Renal pelvis (tissue), 12 donors: ENCODE measurements at places on chromosomes 4 and X. TPM values are rescaled to one million over a fixed set of nuclear protein-coding genes. Genes with fewer than 3 reads are reported as not detected.

TLR10 gene
- polyA plus RNA-seq: 0.58 TPM

- DNase-seq: no peak
Measured at GRCh38 chrX:38006291-38006690, at the start of gene SYTL5. Gene SYTL5 (plus strand): TSS chrX:38006553. CDS start chrX:38033890, 27,337 bp downstream.

DNA sequence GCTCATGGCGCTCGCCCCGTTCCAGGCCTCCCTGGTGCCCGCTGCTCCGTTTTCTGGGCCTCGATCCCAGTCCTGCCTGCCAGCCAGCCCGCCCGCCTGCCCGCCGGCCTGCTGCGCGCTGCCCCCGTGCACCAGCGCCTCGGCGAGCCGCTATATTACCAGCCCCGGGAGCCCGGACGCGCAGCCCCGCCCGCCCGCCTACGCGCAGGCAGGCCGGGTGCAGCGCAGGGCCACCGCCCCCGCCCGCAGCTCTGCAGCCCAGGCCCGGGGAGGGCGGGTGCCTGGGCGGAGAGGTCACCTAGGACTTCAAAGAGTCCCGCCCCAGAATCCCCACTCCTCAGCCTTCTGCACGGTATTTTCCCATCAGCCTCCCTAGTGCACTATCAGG lies at the start of gene MAOB:
MAOB (minus strand) TSS at position 157 of the 388 bp plus-strand sequence; CDS start at position 6, 151 bp downstream.
- no peak for DNase-seq

DNA sequence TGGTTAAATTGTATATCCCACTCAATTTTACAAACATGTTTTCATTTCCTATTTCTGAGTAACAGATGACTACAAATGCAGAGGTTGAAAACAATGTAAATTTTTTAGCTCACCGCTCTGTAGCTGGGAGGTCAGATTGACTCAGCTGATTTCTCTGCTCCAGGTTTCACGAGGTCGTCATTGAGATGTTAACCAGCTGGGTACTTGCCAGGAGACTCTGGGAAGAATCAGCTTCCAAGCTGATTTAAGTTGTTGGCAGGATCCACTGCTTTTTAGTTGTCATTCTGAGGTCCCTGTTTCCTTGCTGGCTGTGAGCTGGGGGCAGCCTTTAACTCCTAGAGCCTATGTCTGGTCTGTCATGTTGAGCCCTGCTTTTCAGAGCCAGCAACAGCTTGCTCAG lies 864.3 kb upstream of the AGA start:
- no peak for DNase-seq

DNA sequence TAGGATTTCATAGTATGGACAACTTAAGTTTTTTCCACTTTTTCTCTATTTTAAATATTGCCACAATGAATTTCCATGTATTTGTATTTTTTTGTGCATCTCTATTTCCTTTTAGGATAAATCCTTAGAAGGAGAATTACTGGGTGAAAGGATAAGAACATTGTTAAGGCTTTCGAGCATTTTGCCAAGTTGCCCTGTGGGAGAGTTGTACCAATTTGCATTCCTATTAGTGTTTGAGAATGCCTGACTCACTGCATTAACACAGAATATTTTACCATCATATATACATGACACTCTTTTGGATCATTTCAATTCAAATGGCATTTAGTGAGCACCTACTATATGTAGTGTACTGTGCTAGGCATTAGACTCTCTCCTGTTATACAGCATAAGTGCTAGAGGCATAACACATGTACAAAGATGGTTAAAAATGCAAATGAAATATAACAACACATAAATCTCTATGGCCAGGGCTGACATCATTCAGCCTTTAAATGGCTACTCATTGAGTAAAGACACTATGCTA lies 57.0 kb downstream of the PLAC1 start:
- no peak for DNase-seq

DNA sequence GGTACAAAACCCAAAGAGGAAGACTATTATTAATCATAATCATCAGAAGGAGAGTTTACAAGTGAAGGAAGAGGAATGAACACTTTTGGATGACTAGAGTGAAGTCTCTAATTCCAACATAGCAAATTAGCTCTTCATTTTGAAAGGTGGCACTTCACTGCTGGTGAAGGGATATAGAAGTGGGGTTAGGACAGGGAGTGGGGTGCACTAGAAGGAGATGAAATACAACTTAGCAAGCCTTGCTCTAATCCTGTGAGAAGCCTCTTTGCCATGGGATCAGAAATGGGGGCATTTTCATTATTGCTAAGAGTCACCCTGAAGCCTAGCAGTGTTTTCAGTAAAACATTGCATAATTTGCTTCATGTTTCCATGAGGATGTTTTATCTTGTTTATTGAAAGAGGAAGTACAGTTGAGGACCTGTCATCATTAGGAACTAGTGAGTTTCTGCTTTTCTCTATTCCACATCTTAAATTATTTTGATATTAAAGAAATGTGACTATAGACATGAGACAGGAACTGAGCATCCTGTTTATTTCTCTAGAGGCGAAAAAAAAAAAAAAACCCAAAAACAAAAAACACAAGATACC lies 9.3 kb upstream of the GRPR start:
- no peak for DNase-seq

- DNase-seq: no peak
Measured at GRCh38 chr4:37836838-37837440, 10.5 kb downstream of the PGM2 start.

DNA sequence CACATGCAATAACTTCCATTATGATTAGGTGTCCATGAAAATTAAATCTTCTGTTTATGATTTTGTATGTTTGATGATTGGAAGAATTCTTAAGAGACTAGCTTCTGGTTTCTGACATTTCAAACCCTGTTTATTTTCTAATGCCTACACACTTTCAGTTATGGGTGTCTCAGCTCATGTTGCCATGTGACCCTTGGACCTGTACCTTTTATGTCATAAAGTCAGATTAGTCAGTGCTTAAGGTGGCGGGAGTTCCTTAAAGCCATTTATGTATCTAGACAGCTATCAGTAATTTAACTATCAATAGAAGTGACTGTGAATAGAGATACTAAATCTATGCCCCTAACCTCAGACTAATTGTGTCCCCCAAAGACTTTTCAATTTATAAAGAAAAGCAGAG lies 155.6 kb downstream of the GBA3 start:
- no peak for DNase-seq
